Lung (tissue), 17 donors: ENCODE measurements at places on chromosomes 13 and 19. TPM values are rescaled to one million over a fixed set of nuclear protein-coding genes. Genes with fewer than 3 reads are reported as not detected.

GRCh38 chr19:51327066-51328001, 14.6 kb downstream of the VSIG10L start:
- H3K4me3 ChIP-seq, result no peak overlapping the region
- no peak overlapping the region for H3K27ac ChIP-seq
- H3K4me1 ChIP-seq, result peaks cover 2% of the 10 kb centered on the region
- no peaks in the 10 kb centered on the region for H3K36me3 ChIP-seq
- no peaks in the 10 kb centered on the region for H3K27me3 ChIP-seq
- DNase-seq, result peak; percentile 75

GRCh38 chr13:50348371-50348770, 333.1 kb downstream of the KCNRG start:
- H3K4me1 ChIP-seq, result no peaks in the 10 kb centered on the region
- no peaks in the 10 kb centered on the region for H3K36me3 ChIP-seq
- H3K4me3 ChIP-seq, result no peak overlapping the region
- no peak for DNase-seq

DNA sequence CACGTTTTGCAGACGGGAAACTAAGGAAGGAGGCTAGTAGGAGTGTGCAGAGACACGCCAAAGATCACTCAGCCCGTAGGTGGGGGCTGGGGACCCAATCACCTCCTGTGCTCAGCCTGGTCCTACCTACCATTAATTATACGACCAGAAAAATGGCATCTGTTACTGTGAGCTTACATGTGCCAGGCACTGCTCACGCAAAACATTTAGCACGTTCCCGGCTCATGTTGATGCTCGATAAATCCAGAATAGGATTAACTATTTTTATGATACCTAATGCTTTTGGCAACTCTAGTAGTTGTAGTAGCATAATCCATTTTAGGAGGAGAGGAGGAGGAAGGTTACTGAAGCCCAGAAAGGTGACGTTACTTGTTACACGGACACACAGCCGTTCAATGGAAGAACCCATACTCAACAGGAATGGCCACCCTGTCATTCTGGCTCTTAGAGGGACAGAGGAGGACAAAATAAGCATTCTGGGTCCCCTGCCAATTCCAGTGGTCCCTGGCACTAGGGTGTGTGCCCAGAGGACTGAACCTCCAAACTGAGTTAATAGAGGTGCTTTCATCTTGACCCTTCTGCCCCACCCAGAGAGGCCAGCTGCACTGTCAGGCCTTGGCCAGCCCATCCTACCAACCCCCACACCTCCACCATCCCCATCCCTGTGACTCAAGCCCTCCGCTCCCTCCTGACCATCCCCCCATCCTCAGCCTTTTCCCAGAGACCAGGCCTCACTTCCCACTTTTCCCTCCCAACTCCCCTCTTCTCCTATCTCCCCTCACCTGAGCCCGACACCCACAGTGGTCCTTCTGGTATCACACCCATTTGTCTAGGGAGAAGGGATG, 5.0 kb upstream of the EML2 start:
- H3K27ac ChIP-seq, result no peak overlapping the region
- no peak for DNase-seq
- no peak overlapping the region for H3K4me3 ChIP-seq
- H3K27me3 ChIP-seq, result peaks cover 19% of the 10 kb centered on the region
- no peaks in the 10 kb centered on the region for H3K36me3 ChIP-seq

DNA sequence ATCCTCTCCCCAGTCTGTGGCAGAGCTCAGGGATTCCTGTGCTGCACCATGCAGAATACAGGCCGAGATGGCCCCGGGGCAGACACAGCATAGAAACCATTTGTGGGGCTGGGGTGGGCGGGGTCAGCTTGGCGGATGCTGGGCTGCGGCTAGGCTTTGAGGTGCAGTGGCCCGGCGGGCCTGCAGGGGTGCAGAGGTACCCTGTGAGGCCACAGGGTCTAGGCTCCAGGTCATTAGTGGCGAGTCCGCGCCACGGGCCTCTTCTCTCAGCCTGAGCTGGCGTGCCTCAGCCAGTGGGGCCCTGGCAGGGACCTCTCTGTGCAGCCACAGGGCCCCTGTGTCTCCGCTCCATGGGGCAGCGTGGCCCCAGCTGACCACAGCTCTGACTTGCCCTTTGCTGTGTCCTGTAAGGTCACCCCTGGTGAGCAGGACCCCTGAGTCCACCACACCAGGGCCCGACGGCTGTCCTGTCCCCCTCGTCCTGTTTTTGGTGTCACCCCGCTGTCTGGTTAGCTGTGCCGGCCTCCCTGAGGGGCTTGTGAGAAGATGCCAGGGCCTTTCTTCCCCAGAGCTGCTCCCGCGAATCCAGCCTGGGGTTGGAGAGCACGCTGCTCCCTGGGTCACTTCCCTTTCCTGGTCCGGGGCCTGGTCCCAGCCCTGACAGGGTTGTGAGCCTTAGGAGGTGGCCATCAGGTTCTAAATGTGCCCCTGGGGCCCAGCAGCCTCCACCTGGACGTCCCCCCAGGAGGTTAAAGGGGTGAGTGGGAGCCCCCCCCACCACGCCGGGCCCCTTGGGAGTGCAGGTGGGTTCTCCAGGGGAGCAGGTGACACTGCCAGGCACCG, 12.1 kb downstream of the KDM4B start:
- peaks cover 31% of the 10 kb centered on the region for H3K4me1 ChIP-seq
- H3K4me3 ChIP-seq, result no peak overlapping the region
- H3K36me3 ChIP-seq, result no peaks in the 10 kb centered on the region
- DNase-seq, result no peak
- H3K27me3 ChIP-seq, result no peaks in the 10 kb centered on the region

GRCh38 chr13:109900320-109900719, 113.9 kb upstream of the IRS2 start:
- H3K36me3 ChIP-seq, result no peaks in the 10 kb centered on the region
- no peak for DNase-seq
- H3K27ac ChIP-seq, result no peak overlapping the region

DNA sequence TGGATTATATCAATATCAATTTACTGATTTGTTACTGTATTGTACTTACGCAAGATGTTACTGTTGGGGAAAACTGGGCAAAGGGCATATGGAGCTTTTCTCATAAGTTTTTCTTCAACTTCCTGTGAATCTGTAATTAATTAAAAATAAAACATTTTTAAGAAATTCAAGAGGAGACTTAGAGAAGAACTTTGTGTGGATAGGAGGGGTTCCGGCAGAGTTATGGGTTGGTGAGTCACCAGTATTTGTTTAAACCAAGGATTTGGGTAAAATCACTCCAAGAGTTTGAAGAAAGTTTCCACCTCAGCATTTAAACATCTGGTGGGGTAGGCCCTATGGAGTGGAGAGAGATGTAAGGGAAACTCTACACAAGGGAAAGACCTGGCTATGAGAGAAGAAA, 379.6 kb downstream of the TSHZ3 start:
- H3K4me1 ChIP-seq, result no peaks in the 10 kb centered on the region
- H3K27me3 ChIP-seq, result no peaks in the 10 kb centered on the region
- H3K36me3 ChIP-seq, result no peaks in the 10 kb centered on the region
- no peak for DNase-seq
- H3K4me3 ChIP-seq, result no peak overlapping the region

- no peaks in the 10 kb centered on the region for H3K36me3 ChIP-seq
- no peak overlapping the region for H3K4me3 ChIP-seq
- H3K27me3 ChIP-seq, result no peaks in the 10 kb centered on the region
- DNase-seq, result no peak
- H3K27ac ChIP-seq, result no peak overlapping the region
Observed at GRCh38 chr13:32861304-32861703, 154.9 kb upstream of the KL start.

- no peak for DNase-seq
- H3K4me1 ChIP-seq, result peaks cover 16% of the 10 kb centered on the region
- H3K27ac ChIP-seq, result no peak overlapping the region
- no peaks in the 10 kb centered on the region for H3K36me3 ChIP-seq
Observed at GRCh38 chr19:10294368-10294697, 4.6 kb downstream of the ICAM5 start.

DNA sequence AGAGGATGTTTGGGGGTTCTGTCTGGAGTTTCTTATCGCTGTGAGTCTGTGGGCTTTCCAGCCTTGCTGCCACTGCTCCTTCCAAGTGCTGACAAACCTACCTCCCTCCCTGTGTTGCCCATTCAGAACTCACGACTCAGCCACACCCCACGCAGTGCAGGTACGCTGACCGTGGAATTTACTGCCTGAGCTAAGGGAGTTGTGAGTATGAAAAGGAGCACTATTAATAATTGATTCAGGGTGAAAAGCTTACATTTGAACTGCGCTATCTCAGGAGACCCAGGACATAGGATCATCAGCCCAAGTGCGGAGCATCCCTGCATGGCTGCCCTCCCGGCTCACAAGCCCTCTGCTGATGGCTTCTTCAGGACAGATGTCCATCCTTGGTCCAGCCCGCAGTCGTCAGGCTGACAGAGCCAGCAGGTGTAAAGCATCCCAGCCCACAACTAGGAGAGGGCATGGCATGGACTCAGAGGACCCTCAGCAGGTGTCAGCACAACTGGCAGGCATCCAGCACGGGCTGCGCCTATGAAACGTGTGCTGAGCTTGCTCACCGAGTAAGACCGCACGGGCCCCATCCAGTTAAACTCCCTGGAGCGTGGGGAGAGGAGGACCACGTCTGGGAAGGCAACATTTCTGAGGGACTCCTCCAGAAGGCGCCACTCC, 244.0 kb downstream of the COL4A1 start:
- H3K4me1 ChIP-seq, result no peaks in the 10 kb centered on the region
- no peak for DNase-seq
- no peak overlapping the region for H3K4me3 ChIP-seq
- H3K36me3 ChIP-seq, result no peaks in the 10 kb centered on the region
- H3K27ac ChIP-seq, result no peak overlapping the region

DNA sequence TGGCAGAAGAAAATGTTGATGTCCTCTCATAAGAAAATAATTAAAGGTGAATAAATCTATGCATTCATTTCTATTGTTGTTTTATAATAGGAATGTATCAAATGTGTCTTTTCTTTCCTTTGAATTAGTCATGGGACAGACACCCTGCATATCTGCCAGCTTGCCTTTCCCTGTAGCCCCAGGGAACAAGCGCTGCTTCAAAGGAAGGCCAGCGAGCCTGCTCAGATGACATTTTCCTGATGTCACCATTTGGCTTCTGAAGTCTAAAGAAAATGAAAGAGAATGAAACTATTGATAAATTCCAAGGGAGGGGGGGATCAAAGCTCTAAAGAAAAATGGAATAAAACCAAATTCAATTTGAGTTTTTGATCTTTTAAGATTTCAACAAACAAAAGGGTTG, 574.8 kb downstream of the IRS2 start:
- H3K36me3 ChIP-seq, result no peaks in the 10 kb centered on the region
- no peaks in the 10 kb centered on the region for H3K4me1 ChIP-seq
- DNase-seq, result no peak

DNA sequence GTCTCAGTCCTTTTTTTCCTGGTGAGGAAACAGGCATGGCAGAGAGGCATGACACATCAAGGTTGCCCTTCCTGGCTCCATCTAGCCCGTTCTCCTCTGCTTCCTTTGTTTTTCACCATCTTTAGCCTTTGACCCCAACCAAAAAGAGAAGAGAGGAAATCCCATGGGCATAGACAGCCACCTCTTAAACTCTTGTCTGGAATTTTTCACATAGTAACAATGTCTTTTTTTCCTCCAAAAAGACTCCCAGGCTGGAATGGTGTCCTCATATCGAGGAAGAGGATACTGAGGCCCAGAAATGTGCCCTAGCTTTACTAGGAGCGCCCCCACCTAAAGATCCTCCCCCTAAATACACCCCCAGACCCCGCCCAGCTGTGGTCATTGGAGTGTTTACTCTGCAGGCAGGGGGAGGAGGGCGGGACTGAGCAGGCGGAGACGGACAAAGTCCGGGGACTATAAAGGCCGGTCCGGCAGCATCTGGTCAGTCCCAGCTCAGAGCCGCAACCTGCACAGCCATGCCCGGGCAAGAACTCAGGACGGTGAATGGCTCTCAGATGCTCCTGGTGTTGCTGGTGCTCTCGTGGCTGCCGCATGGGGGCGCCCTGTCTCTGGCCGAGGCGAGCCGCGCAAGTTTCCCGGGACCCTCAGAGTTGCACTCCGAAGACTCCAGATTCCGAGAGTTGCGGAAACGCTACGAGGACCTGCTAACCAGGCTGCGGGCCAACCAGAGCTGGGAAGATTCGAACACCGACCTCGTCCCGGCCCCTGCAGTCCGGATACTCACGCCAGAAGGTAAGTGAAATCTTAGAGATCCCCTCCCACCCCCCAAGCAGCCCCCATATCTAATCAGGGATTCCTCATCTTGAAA, at the start of gene GDF15:
Gene GDF15, plus strand, starts transcription at position 484 of the 868 bp plus-strand sequence. Its CDS starts 32 bp downstream, at position 516.
- no peak within 1 kb of the TSS for H3K27ac ChIP-seq
- H3K4me3 ChIP-seq, result peak within 1 kb of the TSS; percentile 83
- no peaks in the 10 kb centered on the region for H3K4me1 ChIP-seq

GRCh38 chr19:55463583-55464031, 944 bp downstream of the C19orf85 start:
- no peaks in the 10 kb centered on the region for H3K4me1 ChIP-seq
- H3K27me3 ChIP-seq, result no peaks in the 10 kb centered on the region
- H3K4me3 ChIP-seq, result no peak overlapping the region
- no peak overlapping the region for H3K27ac ChIP-seq

DNA sequence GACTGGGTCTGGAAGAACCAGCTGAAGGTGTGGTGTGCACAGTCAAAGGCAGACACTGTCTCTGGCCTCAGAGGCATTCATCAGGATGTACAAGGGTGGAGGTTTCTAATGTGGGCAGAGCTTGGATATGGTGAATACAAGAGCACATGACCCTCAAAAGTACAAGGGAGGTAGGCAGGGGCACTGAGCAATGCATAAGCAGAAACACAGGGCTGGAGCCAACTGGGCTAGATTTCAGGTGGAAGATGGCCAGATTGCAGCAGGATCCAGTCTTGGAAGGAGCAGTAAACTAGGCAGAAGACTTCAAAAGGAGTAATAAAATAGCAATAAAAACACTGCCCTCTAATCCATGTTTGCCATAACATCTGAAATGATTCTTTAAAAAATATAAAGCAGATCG, 417.1 kb downstream of the OLFM4 start:
- no peaks in the 10 kb centered on the region for H3K27me3 ChIP-seq
- H3K4me1 ChIP-seq, result no peaks in the 10 kb centered on the region
- no peak overlapping the region for H3K4me3 ChIP-seq
- no peak for DNase-seq

DNA sequence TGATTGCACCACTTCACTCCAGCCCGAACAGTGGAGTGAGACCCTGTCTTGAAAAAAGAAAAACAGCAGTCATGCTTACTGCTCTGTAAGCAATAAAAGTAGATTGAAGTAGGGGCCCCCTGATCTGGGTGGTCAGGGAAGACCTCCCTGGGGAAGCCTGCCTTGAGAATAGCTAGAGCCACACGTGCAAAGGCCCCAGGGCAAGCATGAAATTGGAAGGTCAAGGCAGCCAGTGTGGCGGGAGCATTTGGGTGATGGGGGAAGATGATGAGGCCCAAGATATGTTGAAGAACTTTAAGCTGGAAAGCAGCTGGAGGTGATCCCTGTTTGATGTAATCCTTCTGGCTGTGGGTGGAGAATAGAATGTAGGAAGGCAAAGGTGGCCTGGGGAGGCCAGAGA, 104.4 kb downstream of the SIPA1L3 start:
- H3K4me1 ChIP-seq, result peaks cover 4% of the 10 kb centered on the region
- H3K4me3 ChIP-seq, result no peak overlapping the region
- no peak overlapping the region for H3K27ac ChIP-seq
- H3K36me3 ChIP-seq, result no peaks in the 10 kb centered on the region
- DNase-seq, result no peak

GRCh38 chr13:34863360-34864135, 78.5 kb upstream of the NBEA start:
- H3K27me3 ChIP-seq, result no peaks in the 10 kb centered on the region
- no peak overlapping the region for H3K4me3 ChIP-seq
- H3K4me1 ChIP-seq, result no peaks in the 10 kb centered on the region
- DNase-seq, result no peak

NR1H2 gene
- total RNA-seq, result 52.5 TPM

IL11 gene
- total RNA-seq, result 0.74 TPM

PRKACA gene
- 43.7 TPM for total RNA-seq

RNF225 gene
- total RNA-seq, result 0.26 TPM

B3GNT8 gene
- 6.2 TPM for total RNA-seq

IQCN gene
- 5.5 TPM for total RNA-seq
